Stimulated activated CD4-positive, alpha-beta T cell treated with anti-CD3 and anti-CD28 coated beads, Interleukin-1b, Interleukin-23, amount 100 ng/mL, for 1 hour (primary cell): ENCODE measurements at places on chromosomes 16 and 17.

DNA sequence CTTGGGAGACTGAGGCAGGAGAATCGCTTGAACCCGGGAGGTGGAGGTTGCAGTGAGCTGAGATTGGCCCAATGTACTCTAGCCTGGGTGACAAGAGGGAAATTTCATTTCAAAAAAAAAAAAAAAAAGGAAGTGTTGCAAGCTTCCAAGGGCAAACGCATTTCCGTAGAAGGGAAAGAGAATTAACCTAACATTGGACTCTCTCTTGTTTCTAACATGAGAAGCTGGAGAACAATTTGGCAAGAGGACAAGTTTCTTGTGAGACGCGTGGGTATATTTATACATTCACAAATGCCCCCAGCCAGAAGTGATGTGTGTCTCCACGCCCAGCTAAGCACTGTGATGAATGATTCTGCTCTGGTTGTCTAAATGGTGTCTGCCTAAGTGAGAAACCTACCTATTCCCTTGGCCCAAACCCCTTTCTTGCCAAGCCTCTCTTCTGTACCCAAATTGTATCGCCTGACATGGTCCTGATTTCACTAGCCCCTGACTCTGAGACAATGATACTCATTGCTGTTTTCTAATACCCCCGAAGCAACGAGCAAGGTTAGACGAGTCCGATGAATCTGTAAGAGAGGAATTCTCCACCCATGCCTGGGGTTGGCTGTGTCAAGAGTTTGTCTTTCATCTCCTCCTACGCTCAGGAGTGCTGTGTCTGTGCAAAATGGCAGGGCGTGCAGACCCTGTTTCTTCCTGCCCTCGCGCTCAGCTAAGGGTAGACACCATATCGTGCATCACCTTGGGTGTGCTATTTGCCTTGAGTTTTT is 14.2 kb upstream of the ST6GALNAC2 start:
- no peak for DNase-seq

GRCh38 chr16:75304521-75305363 is 53.3 kb upstream of the BCAR1 start:
- DNase-seq, result no peak

GRCh38 chr17:78764871-78765270 is 17.2 kb downstream of the CYTH1 start:
- no peak for DNase-seq

DNA sequence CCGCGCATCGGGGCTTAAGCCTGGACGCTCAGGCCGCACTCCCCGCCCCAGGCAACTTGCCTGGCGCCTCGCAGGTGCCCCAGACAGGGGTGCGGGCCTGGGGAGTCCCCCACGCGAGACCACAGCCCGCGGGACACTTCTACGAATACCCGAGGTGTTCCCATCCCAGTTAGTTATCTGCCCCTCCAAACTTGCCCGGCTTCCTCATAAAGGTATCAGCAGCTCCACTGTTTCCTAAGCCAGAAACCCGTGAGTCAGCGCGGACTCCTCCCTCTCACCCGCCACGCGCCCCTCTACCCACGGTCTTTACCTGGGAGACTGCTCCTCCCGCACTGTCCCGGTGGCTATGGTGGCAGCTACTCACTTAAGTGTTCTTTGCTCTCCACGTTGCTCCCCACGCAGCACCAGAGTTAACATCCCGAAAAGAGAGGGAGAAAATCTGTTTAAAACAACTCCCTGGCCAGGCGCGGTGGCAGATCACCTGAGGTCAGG is 1.0 kb upstream of the CREBBP start:
- DNase-seq, result no peak

DNA sequence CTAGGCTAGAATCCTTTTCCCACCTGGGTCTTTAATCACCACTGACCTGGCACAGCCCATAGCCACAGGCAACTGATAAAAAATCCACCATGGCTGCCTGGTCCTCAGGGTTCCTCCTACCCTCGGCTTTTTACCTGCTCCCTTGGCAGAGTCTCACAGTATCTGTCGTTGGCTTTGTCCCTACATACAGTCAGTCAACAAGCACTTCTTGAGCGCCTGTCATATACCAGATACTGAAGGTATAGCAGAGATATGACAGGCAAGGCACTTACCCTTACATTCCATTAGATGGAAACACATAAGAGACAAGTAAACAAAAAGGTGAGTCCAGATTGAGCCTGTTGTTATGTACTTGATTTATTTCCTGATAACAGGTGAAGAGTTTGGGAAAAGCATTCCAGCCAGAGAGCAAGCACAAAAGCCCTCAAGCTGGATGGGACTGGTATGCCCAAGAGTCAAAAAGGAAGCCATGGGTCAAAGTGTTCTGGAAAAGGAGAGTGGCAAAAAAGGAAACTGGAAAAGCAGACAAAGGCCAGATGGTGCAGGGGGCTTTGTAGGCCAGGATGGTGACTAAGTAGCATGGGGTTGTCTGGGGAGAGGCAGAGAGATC is 247.0 kb downstream of the CHD9NB start:
- DNase-seq, result no peak

GRCh38 chr16:82699260-82699659 is 72.5 kb downstream of the CDH13 start:
- DNase-seq, result no peak
